RCC 7860 (cell line): ENCODE measurements at places on chromosomes 2 and 18.

DNA sequence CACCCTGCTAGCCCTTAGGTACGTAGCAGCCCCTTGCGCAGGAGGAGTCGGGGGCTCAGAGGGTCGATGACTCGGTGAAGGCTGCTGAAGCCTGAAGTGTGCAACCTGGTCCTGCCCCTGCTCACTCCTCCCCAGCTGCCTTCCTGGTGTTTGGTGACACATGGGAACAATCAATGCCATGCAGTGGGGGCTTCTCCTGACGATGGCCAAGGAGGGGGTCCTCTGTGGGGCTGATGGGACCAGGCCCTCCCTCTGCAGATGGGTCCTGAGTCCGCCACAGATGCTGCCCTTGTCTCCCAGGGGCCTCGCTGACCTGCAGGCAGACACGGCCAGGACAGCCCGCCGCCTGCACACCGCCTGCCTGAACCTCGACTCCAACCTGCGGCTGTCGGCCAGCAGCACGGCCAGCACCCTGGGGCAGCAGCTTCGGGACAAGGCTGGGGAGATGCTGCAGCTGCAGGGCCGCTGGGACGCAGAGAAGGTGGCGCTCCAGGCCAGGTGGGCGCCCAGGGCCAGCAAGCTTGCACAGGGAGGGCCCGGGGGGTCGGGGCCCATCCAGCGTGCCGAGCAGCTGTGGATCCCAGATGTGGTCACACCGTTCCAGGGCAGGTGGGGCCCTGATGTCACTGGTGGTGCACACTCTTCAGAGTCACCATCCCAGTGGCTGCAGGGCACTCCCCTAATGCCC lies 24.6 kb downstream of the CROCC2 start:
- DNase-seq, result no peak

- no peak for DNase-seq
These were observed 697.0 kb upstream of the ID2 start for GRCh38 chr2:7984693-7985353.

DNA sequence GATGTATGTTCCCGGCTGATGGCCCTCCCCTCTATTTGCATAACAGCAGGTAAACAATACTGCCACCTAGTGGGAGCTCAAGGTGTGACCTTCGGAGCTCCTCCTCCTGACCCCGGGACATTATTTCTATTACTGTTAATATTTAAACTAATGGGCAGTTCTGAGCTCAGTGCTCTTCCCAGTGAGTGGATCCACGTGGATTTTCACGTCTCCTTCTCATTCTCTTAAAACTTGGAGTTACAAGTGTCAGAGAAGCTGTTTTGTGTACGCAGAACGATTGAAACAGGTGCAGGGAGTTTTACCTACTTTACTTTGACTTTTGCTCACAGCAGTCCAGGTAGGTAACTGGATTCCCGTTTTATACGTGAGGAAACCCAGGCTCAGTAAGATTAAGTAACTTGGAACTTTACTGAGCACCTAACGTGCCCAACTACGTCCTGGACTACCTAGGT lies 127.3 kb downstream of the PRKCE start:
- peak; percentile 51 for DNase-seq

DNA sequence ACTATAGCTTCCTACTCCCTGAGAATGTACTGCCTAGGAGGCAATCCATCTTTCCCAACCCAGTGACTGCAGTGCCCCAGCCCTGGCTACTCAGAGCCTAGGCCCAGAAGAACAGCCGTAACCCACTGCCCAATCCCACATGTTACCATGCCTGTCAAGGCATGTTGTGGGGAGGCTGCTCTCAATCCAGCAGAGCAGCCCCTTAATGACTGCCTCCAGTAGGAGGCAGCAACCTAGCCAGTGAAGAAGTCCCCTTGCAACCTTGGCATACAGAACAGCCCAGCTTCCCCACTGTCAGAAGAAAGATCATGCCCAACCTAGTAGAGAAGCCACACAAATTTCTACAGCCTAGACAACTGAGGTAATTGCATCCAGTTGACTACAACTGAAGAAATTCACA lies 44.2 kb upstream of the CDH7 start:
- no peak for DNase-seq

DNA sequence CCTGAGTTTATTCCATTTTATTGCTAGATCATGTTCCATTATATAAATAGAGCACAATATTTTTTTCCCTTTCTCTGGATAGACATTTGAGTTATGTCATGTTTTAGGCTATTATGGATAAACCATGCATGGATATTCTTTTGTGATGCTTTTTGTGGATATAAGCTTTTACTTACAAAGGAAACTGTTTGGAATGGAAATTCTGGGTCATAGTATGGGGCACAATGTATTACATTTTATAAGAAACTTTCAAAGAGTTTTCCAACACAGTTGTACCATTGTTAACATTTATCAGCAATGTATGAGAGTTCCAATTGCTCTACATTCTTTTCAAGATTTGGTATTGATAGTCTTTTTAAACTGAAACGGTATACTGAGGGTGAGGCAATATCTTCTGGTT lies 749.4 kb downstream of the SOCS6 start:
- no peak for DNase-seq

DNA sequence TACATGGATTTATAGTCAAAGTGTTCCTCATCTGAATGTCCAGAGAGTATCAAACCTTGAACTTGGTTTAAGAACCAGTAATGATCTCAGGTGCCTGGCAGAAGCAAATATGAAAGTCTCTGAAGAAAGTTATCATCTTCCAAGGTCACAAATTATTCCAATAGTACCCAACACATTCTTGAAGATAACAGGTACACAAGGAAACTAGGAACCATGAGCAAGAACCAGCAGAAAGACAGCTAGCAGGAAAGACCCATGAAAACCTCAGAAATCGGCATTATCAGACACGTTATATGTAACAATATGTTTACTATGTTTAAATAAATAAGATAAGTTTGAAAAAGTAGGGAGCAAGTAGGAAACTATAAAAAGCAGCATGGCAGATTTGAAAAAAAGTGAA lies 5.9 kb upstream of the PRKAG3 start:
- DNase-seq, result no peak

DNA sequence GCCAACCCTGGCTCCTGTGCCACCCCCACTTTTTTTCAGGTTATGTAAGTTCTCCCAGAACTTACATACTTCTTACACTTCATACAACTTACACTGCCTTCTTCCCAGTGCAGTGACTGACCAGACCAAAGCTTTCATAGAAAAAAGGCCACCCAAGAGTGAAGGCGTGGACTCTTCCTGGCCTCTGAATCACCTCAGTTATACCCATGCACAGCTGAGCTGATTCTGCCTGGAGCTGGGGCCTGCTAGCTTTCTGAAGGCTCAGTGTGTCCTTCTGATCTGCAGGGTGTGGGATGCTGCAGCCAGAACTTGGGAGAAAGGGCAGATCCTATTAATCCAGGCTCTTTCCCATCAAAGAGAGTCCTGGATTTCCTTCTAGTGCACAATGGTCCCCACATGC lies 216.1 kb downstream of the TTC32 start:
- DNase-seq, result no peak

DNA sequence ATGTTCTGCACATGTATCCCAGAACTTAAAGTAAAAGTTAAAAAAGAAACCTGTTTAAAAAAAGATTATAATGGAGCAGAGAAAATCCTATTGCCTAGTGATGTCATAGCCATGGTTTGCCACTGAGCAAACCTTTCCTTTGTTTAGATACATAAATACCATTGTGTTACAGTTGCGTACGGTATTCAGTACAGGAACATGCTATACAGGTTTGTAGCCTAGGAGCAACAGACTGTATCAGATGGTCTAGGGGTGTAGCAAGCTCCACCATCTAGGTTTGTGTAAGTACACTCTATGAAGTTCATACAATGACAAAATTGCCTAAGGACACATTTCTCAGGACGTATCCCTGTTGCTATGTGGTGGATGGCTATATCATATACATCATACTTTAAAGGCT lies 13.0 kb downstream of the ICA1L start:
- DNase-seq, result no peak

- no peak for DNase-seq
These were observed 46.8 kb upstream of the NCK2 start for GRCh38 chr2:105697781-105698449.

- DNase-seq, result no peak
These were observed 29.8 kb downstream of the EPC2 start for GRCh38 chr2:148674063-148675020.

DNA sequence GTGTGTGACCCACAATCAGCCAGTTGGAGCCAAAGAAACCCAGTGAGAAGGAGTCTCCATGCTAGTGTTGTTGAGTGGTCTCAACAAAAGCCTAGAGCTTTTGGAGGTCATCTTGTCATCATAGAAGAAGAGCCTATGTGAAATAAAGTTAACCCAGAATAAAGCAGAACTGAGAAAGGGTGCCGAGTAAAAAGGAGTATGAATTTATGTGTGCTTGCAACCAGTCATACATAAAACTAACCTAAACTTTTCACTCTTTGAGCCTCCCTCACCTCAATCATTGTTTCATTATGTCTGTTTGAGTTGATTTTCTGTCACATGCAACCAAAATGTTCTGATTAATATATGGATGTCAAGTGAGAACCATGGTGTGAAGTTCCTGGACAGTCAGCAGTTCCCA lies 599.3 kb upstream of the ZEB2 start:
- no peak for DNase-seq

GRCh38 chr2:190214426-190215194 lies 105.0 kb downstream of the HIBCH start:
- DNase-seq, result no peak

GRCh38 chr18:60389314-60389713 lies 16.7 kb upstream of the MC4R start:
- no peak for DNase-seq

DNA sequence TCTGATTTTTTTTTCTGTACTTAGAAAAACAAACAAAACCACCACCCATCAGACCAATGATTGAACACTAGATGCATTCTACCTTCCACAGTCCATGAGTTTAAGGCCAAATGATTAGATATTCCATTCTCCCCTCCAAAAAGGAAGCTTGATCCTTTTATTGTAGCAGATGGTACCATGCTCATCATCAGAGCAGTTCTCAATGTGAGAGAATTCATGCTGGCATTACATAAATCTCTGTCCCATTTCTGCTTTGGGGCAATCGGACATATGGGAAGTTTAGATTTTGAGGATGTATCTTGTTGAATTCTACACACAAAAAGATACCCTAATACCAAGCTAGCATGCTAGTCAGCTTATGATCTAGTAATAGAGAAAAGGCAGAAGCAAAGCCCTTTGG lies 186.6 kb downstream of the RAD51AP2 start:
- no peak for DNase-seq

GRCh38 chr2:149826471-149827125 lies 239.0 kb upstream of the MMADHC start:
- no peak for DNase-seq

DNA sequence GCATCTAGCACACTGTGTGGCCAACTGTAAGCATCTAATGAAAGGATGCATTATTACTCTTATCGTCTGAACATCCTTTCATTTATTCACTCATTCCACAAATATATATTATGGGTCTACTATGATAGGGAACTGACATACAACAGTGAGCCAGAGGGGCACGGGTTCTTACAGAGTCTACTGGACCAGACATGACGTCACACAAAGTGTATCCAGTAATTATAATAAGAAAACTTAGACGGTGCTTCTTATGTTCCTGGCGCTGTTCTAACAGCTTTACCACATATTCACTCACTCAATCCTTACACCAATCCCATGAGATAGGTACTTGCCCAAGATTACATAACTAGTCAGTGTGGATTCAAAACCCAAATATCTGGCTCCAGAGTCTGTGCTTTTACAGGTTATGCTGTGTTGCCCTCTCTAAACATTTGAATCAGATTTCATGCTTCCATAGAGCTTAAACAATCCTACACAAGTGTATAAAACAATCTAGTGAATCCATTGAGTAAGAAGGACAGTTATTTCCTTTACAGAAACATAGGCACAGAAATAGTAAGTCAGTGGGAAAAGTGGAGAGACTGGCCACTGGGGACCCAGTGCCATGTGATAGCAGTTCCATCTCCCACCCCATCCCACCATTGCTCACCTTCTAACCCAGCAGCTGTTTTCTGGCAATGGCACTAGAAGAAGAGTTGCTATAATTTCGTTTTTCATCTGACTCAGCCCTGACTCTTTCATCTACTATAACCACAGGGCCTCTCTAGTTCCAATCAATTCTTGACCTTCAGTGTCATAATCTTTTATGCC lies 24.2 kb upstream of the ARL5A start:
- no peak for DNase-seq

GRCh38 chr2:201808027-201808426 lies 1.7 kb downstream of the CDK15 start:
- DNase-seq, result no peak

- peak; percentile 64 for DNase-seq
These were observed 62.9 kb downstream of the POMC start for GRCh38 chr2:25105336-25106085.

- DNase-seq, result no peak
These were observed 9.3 kb downstream of the MEIS1 start for GRCh38 chr2:66443979-66444861.

DNA sequence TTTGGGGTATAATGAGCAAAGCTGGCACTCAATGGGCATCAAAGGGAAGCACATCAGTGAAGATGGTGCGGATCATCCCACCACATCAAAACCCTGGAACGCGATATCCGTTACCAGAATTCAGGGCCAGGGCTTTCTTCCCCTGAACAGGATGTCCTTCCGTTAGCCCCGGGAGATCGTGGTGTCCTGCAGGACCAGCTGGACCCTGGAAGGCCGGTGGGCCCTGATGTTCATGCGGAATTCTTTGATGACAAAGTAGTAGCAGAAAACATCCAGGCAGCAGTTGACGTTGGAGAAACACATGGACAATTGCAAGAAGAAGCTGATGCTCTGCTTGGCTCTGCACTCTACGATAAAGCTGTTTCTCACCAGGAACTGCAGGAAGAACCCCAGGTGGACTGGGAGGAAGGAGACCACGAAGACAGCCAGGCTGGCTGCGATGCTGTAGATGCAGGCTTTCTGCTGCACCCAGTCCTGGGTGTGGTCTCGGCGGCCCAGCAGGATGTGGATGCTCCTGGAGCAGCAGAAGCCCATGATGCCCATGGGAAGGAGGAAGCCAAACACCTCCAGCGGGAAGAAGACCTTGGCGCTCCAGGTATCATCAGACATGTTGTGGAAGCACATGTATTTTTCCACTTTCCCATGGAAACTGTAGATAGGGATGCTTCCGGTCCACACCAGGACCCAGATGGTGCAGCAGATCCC lies 15.0 kb downstream of the GPR55 start:
- DNase-seq, result no peak

GRCh38 chr2:9590641-9591040 lies 35.0 kb upstream of the ADAM17 start:
- DNase-seq, result no peak
